Stimulated activated CD8-positive, alpha-beta memory T cell treated with anti-CD3 and anti-CD28 coated beads, Interleukin-15, amount 100 ng/mL, for 4 hours (primary cell): ENCODE measurements at places on chromosomes 1 and 21.

DNA sequence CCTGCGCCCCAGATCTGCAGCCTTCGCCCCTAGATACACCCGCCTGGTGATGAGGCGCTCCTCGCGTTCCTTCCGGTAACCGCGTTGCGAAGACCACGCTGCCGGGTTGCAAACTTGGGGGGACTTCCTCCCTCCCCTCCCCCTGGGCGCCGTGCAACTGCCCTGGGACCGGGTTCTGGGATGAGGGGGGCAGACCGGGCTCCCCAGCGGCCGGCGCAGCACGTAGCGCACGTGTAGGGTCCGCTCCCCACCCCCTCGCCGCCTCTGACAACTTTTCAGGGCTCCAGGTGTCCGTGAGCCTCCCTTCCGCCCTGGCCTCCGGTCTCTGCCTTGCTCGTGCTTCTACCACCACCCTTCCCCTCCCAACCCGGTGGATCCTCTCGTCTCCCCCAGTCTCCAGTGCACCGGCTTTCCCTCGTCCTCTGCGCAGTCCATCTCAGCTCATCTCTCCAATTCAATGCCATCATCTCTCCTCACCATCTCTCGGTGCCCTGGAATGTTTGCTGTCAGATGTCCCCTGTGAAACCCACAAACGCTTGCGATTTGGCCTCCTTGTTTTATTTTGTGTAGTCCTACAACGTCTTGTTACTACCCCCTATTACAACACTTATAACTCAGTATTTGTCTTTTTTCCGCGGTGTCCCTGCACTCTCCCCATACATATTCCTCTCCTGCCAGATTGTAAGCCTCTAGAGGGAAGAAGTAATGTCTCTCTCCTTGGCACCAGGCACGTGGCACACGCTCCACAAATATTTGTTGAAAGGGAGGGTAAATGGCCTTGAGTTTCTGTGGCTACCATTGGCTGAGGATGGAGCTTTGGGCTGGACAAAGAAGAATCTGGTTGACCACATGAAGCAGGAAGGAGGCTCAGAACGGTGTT, 782 bp downstream of the PCAT6 start:
- no peak for DNase-seq

- no peak for DNase-seq
Measured at GRCh38 chr1:25802915-25803314, 2.9 kb downstream of the SELENON start.

DNA sequence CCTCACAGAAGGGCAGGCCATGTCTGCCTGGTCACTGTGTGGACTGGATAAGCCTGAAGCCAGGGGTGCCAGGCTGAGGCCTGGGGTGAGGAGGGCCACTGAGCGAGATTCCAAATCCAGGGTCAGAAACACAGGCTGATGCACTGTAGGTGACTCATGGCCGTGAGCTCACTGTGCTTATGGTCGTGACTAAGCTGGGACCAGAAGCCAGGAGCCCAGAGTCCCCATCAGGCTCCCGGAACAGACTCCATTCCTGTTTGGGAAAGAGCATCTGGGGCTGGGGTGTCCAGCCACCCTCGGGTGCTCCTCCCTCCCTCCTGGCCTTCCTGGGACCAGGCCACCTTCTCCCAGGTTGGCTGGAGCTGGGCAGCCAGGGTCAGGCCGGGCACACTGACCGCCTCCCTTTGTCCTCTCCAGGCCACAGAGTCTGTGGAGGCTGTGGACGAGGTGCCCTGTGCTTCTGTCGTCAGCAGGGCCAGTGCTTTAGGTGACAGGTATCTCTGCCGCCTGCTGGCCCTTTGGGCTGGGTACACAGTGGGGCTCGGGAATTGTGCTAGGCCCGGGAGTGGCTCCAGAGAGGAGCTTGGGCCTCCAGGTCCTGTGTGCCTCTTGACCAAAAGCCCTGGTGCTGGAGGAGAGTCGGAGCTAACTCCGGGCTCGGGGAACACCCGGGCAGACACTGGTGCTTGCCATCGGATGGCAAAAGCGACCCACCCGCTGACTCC, 36.7 kb downstream of the AJAP1 start:
- no peak for DNase-seq

DNA sequence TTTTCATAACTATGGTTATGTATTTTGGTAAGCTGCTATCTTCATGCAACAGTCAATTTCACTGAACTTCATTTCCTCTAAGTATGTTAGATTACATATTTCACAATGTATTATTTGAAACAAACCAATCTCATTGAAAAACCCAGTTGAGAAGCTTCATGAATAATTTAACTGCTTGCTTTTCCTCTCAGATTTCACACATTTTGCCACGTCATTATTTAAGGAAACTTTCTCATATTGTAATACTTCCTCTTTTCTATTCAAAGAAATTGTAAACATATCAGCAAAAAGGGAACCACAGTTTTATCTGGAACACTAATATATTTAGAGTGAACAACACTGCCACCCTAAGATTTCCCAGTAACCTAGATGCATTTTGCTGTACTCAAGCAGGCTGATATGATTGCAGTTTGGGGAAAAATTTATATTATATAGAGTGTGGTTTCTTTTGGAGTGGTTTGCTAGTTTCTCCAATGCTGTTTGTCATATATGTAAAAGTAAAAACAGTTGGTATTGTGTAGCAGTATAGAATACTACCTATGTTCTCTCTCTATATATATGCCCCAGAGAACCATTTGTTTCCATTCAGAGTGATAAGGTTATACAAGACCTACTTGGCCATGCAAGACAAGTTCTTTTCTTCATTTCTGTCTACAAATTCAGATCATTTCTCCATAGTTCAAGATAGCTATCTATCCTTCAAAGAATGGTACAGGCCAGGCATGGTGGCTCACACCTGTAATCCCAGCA, 28.4 kb upstream of the AHCTF1 start:
- DNase-seq = no peak

DNA sequence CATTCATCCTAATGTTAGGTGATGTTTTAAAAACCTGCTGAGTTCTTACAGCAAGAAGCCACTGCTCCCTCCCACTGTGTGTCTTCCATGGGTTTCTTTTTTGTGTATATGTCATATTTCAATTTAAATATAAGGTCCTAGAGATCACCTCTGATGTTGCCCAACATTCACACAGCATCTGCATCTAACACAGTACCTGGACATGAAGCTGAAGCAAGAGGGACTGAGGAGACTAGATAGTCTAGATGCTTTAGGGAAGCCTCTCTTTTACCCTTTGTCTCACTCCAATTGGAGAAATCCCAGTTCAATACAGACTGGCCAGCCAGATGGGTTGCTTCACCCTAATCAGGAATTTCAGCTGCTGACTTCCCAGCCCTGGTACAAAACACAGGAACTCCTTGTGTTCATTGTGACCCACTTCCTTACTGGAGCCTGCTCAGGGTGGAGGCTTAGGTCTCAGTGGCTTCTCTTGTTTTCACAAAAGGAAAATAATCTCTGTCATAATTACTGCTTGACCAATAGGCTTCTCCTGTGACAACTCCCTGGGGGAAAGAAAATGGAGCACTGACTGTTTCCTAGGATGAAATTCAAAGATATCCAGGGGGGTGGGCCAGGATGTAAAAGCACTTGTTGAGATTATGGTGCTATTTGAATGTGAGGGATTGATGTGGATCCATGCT, 17.3 kb downstream of the BTG2 start:
- no peak for DNase-seq

GRCh38 chr1:235940285-235940684, 73.6 kb upstream of the LYST start:
- DNase-seq = no peak

DNA sequence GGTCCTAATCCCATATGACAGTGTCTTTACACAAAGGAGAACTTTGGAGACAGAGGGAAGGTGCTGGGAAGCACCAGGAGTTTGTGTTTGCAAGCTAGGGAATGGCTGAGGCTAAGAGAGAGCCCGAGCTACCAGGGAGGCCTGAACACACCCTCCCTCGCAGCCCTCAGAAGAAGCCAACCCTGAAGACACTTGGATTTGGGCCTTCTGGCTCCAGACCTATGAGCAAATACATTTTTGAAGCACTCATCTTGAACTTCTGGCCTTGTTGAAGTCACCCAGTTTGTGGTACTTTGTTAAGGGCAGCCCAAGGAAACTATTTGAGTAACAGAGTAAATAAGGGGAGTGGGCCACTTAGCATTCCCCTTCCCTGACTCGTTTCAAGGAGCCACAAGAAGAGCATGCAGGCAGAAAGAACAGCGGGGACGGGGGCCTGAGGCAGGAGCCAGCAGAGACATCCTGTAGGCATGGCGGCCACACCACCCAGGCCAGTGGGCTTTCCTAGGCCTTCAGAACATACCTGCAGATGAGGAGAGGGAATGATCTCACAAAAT, 13.2 kb upstream of the QSOX1 start:
- DNase-seq = no peak

GRCh38 chr1:92459871-92460320, 26.8 kb downstream of the GFI1 start:
- no peak for DNase-seq

- no peak for DNase-seq
Measured at GRCh38 chr1:61961009-61961408, 218.7 kb downstream of the PATJ start.

GRCh38 chr1:57235730-57236510, 187.9 kb downstream of the DAB1 start:
- no peak for DNase-seq

GRCh38 chr1:235907187-235907896, 40.6 kb upstream of the LYST start:
- no peak for DNase-seq

GRCh38 chr21:15904389-15904788, 174.6 kb downstream of the USP25 start:
- no peak for DNase-seq
